ENCODE measurements at places on chromosomes 11 and 22. TPM values are rescaled to one million over a fixed set of nuclear protein-coding genes. Genes with fewer than 3 reads are reported as not detected.

DNA sequence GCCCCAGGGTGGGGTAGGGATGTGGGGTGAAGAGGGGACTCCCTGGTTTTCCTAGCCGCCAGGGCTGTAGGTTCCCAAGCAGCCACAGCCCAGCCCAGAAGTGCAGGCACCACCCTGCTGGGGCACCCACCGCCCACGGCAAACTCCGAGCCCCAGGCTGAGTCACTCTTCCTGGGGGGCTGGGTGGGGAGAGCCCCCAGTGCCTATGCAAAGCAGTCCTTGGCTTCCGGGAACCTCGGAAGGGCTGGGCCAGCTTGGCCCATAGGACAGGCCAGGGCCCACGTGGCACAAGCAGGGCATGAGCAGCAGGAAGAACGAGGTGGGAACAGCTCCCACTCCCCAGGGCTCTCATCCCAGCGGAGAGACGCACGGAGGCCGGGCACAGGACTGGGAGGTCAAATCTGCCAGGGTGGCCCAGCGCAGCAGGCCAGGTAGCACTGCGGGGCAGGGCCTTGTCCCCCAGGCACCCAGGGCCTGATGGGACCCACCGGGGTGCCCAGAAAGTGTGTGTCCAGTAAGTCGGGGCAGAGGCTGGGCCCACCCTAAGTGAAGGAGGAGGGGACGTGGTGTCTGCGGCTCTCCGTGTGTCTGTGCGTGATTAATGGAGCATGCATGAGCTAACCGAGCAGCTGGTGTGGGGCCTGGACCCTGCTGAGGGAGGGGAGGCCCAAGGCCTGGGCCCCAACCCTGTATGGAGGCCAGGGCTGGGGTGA, 4.6 kb upstream of the IL17REL start:
- DNase-seq, result no peak

GRCh38 chr11:131940126-131940525, 569.7 kb downstream of the NTM start:
- no peak for DNase-seq

GRCh38 chr11:86459682-86460460, 85.2 kb downstream of the CCDC81 start:
- DNase-seq, result no peak

Gene ALKBH3
- total RNA-seq, result 39.4 TPM

Gene CDHR5
- not detected for total RNA-seq

Gene SHANK3
- total RNA-seq, result 13.3 TPM
